Left kidney (tissue), 8 donors: ENCODE measurements at places on chromosomes 3 and 15. TPM values are rescaled to one million over a fixed set of nuclear protein-coding genes. Genes with fewer than 3 reads are reported as not detected.

- DNase-seq = no peak
These were observed 59.2 kb upstream of the RAB6B start for GRCh38 chr3:133954717-133955360.

DNA sequence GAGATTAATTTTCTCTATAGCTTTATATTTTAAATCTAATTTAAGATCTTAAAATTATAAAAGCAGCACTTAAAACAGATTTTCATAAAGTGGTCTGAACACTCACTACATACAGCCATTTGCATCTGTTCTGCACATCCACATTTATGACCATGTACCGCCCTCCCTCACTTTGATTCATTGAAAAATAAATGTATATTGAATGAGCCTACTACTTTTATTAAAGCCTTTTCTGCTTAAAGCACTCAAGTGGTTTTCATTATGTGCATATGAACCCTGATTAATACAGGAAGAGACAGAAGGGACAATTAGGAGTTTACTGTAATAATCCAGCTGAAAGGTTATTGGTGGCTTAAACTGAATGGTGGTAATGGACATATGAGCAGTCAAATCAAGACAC is 129.4 kb downstream of the DLG1 start:
- no peak for DNase-seq

DNA sequence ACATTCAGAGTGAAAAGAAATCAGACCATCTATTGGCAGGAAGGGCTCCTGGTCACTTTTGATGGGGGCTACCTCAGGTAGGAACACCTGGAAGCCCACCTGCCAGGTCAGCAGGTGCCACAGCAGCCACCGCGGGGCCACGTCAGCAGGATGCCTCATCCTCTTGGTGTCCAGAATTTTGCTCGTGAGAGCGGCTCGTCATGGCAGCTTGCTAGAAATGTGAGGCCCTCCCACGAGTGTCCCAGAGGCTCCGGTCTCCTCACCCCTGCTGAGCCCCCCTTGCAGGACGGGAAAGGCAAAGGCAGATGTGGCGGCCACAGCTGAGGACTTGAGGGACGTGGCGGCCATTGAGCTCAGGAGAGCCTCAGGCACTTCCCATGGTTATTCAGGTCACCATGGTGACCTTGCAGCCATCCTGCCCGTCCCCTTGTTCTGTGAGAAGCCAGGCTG is 129.4 kb downstream of the LRRK1 start:
- DNase-seq = no peak

DNA sequence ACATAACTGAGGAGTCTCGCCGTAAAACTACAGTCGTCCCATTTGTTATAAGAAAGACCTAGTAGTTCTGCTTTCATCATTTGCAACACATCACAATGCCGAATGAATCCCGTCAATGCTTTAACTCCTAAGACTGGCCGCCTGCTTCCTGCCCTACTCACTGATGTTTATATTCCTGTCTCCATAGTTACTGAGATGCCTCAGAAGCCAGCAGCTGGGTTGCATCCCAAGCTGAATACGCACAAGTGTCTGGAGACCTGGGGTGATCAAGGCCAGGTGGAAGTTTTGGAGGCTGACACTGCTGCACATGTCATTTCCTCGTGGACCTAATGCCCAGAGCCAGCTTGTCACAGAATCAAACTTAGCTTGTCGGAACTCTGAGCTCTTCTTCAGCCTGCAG is 95.2 kb upstream of the UBE2E1 start:
- peak; percentile 80 for DNase-seq

DNA sequence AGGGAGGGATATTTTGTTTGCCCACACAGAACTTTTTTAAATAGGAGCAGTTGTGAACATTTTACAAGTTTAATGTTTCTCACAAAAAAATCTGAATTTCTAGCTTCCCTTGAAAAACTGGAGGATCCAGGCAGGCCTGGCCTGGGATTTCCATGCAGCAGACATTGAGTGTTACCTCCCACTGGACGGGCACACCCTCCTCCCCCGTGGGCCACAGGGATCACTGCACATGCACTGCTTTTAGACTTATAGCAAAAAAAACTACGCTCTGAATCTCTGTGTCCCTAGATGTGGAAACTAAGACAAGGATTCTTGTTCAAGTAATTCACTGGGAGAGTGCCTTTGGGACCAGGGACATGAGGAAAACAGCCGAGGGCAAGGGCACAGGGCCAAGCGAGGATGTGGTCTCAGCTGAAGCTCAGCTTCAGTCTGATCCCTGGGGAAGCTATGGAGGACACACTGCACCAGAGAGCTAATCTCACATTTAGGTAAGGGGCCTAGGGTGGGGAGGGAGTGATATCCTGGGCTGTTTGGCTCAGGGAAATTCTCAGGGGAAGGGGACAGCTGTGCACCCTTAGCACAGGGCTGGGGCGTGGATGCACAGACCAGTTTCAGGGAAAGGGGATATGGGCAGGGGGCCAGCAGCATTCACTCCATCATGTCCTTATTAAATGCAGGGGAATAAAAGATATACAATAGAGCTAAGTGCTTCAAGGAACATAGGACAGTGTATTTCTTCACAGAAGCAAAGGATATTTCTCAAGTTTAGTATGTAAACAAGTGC is 46.0 kb downstream of the FSIP1 start:
- DNase-seq = no peak

GRCh38 chr15:89163271-89164055 is 57.9 kb downstream of the RLBP1 start:
- no peak for DNase-seq

PRR23A gene
- polyA plus RNA-seq = not detected
